Airway epithelial cell (primary cell): ENCODE measurements at places on chromosomes 12 and 14. TPM values are rescaled to one million over a fixed set of nuclear protein-coding genes. Genes with fewer than 3 reads are reported as not detected.

Gene LBHD2
- not detected in 2 replicates for total RNA-seq

Gene SVOP
- total RNA-seq = not detected in 2 replicates

Gene RHNO1
- total RNA-seq = 20.0 and 31.0 TPM in 2 replicates

Gene COX8C
- not detected in 2 replicates for total RNA-seq

Gene KRT6C
- total RNA-seq = 220 and 261 TPM in 2 replicates

Gene AMN
- 1.1 and 3.8 TPM in 2 replicates for total RNA-seq

Gene CCDC38
- total RNA-seq = not detected in 2 replicates

Gene RASSF8
- 7.2 and 7.6 TPM in 2 replicates for total RNA-seq

Gene PRICKLE1
- 2.0 and 3.4 TPM in 2 replicates for total RNA-seq

Gene HRK
- total RNA-seq = not detected in 2 replicates
